ENCODE measurements at places on chromosomes 12 and 14.
A peak's percentile ranks its signal among the peaks of the same experiment; 100 is the strongest.

DNA sequence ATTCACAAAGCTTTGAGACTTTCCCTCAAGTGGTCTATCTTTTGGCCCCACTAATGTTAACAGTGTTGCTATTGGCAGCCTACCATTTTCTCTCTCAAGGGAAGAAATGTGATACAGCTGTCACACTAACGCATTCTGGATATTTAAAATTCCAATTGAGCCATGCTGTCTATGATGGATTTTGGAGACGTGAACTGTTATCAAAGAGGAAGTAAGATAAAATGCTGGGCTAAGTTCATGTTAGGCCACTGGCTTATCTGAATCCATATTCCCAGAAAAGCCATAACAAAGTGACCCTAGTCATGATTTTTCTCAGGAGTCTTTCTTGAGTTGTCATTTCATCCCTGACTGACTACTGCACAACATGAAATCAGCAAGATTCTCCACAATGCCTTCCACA is 200.2 kb downstream of the PHLDA1 start:
- no peak for DNase-seq

DNA sequence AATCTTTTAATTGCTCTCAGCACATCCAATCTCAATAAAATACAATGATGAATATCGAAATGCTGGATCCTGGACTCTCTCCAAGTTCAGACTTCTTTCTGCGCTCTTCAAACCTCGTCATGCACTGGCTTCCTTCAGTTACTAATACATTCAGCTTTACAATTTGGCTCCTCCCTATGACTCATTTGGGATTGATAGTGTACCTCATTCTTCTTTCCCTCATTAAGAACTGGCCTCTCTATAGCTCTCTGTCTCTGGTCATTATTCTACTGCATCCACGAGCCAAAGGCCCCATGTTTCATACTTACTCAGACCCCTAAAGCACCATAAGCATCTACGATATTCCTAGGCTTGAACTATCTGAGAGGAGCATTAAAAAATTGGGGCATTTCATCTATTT is 4.9 kb downstream of the TSPAN8 start:
- DNase-seq = peak; percentile 27

DNA sequence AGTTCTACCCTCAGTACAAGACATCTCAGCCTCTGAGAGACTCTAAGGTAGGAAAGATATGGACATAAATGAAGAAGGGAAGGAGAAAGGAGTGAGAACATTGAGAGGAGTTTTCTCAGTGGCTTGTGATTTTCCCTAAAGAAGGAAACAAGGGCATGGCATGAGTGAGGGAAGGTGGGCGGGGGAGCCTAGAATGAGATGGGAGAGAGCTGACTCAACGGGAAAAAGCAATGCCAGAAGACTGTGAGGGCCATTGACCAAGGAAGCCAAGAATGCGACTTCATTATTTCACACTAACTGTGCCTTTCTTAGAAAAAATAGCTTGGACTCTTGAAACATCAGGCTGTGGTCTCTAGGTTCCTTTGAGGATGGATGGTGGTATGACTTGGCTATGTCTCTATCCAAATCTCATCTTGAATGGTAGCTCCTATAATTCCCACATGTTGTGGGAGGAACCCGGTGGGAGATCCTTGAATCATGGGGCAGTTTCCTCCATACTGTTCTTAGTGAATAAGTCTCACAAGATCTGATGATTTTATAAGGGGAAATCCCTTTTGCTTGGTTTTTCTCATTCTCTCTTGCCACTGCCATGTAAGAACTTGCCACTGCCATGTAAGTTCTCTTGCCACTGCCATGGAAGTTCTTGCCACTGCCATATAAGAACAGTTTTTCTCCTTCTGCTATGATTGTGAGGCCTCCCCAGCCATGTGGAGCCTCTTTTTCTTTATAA is 279.6 kb downstream of the NUAK1 start:
- DNase-seq = no peak

GRCh38 chr14:101825797-101826196 is 64.3 kb downstream of the PPP2R5C start:
- no peak for DNase-seq

- DNase-seq = peak; percentile 8
Measured at GRCh38 chr14:86779416-86779815, 1213.6 kb downstream of the GALC start.

GRCh38 chr12:64660237-64661018 is 50.1 kb downstream of the RASSF3 start:
- DNase-seq = no peak

GRCh38 chr14:93035917-93036651 is 79.6 kb downstream of the ITPK1 start:
- peak; percentile 77 for DNase-seq

DNA sequence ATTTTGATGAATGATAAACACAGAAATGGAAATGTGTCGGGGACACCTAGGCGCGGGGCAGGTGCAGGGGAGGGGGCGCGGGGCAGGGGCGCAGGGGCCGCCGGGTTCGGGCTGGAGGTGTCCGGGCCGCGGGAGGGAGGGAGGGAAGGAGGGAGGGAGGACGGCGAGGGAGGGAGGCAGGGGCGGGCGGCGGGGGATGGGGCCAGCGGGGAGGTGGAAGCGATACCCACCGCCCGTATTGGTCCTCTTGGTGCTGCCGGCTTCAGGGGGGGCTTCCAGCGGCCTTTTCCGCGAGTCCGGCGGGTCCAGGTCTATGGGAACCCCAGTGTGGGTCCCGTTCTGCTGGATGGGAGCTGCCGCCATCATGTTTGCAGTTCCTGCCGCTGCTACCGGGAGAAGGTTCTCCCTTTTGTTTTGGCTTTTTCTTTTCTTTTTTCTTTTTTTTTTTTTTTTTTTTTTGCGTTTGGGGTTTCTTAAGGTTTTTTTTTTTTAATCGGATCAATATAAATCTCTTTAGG is 703 bp downstream of the NOVA1 start:
- DNase-seq = no peak

GRCh38 chr14:64246688-64247087 is 47.5 kb downstream of the ESR2 start:
- no peak for DNase-seq

DNA sequence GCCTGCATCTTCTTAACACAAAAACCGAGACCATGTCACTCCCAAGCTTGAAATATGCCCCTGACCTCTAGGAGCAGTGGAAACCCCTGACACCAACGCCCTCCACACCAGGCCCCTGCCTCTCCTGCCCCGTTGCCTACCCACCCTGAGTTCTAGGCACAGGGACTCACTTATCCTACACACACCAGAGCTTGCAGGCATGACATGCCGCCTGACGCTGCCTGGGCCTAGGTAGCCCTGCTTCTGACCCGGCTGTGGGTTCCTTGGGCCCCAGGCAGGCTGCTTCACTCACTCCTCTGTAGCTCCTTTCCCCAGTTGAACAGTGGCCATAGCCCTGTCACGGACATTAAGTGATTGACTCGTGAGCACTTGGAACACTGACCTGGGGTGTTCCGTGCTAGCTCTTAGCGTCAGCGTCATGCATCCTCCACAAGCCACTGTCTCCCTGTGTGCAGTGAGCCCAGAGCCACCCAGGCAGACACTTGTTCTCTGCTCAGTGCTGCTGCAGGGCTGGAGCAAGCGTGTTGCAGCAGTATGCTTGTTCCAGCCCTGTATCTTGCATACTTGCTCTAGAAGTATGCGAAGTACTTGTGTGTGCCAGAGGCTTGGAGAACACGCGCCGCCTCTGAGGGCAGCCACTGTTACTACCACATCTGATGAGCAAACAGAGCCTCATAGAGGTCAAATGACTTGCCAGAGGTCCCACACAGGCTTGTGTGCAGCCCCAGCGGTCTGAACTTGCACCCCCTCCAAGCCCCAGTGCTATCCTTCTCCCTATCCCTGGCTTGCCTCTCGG is 15.6 kb downstream of the OTUB2 start:
- DNase-seq = no peak
